ENCODE measurements at places on chromosomes 12 and 14. TPM values are rescaled to one million over a fixed set of nuclear protein-coding genes. Genes with fewer than 3 reads are reported as not detected.

DNA sequence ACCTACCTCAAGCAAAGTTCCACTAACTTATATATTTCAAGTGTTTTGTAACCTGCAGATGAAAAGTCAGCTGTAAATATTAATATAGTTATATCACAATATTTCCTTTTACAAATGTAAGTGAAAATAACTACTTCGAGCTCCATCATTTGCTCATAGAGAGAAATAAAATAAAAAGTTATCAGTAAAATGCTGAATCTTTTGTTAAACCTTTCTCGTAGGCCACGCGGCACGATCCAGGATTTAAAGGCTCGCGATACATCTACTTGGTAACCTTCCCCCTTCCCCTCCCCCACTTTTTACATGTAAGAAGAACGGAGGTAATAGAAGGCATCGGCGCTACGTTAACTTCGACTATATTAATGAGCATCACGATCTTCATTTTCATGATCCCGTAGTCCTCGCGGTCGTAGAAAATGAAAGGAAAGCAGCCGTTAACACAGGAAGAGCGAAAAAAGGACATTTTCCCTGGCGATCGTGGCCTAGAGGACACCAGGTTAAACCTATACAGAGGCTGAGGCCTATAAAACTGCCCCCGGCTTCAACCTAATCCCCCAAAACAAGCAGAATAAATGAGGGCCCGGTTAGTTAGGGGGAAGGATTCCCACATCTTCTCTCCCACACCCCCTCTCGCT, 508 bp downstream of the HNRNPC start:
- no peak for DNase-seq

GRCh38 chr12:93098077-93098476, 169.0 kb upstream of the EEA1 start:
- DNase-seq, result peak; percentile 56

GRCh38 chr12:28876196-28876798, 272.8 kb upstream of the FAR2 start:
- DNase-seq, result no peak

GRCh38 chr12:29073631-29074239, 75.3 kb upstream of the FAR2 start:
- no peak for DNase-seq

- DNase-seq, result no peak
Observed at GRCh38 chr14:99681101-99681831, 2.8 kb upstream of the CYP46A1 start.

DNA sequence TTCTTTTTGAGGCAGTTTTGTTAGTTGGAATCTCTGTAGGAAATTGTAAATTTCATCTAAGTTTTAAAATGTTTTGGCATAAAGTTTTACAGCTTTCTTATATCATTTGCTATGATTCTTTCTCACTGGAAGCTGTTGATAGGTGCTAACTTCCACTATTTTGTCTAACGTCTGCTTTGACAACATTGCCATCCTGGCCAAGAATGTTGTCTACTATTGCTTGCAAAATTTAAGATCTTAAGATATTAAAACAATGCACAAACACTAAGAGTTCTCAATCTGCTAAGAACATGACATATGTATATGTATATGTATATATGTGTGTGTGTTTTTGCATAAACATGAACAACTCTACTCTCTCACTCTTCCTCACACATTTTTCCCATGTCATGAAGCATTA, 64.1 kb upstream of the MDGA2 start:
- no peak for DNase-seq

- no peak for DNase-seq
Observed at GRCh38 chr12:76025601-76026575, 5.7 kb downstream of the PHLDA1 start.

DNA sequence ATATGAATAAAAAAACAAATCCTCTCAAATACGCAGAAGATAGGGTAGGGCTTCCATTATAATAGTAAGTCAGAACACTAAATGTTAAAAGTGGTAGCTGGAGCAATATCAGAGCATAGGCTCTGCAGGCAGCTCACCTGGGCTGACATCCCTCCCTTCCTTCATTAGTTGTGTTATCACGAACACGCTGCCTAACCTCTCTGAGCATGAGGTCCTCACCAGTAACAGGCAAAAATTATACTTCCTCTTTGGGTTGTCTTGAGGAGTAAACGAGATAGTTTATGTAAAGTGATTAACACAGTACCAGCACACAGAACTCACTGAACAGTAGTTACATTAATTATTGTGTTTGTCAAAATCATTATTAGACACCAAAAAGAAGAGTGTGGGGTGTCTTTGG, 154.3 kb downstream of the STXBP6 start:
- no peak for DNase-seq

DNA sequence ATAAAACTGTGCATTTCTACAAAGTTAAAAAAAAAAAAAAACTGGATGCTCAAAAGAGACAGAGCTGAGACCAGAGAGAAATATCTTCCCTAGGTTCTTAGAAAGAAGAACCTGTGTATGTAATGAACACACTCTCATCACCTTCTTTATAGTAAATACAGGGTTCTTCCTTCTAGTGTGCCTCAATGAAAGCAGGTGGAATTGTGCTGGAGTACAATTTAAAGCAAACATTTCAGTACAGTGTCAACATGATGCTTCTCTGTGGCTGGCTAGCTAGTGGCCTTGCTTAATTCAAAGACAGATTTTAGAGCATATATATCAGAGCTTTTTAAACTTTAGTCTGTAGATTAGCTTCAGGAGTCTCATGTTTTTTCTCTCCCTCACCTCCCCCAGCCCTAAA, 249.8 kb upstream of the ARHGAP5 start:
- DNase-seq, result no peak

DNA sequence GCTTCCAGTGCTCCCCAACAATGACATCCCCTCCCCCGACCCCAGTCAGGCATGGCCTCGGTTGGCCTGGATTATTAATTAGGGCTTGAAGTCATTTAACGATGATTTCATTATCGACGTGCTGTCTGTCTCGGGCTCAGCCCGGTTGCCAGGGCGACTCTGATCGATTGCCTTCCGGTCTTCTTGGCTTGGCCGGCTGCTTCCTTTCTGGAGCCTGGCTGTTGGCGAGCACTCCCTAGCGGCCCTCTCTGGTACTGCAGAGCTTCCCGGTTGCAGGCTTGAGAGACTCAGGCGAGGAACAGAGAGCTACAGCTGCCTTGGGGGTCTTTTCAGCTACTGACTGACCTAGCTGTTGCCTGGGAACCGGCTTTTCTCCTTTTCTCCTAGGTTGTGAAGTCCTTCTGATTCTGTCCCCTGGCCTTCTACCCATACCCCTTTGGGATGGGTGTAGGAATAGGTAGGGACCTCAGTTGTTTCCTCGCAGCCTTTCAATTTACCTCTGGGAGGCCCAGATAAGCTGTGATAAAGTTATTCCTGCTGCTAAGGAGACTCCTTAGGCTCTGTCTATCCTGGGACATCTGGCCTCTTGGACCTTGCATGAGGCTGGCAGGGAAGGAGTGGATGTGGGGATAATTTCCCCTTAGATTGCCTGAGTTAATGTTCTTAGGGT, 5.5 kb upstream of the CISTR start:
- DNase-seq, result peak; percentile 78

MGST1 gene
- 214 TPM for total RNA-seq

DNA sequence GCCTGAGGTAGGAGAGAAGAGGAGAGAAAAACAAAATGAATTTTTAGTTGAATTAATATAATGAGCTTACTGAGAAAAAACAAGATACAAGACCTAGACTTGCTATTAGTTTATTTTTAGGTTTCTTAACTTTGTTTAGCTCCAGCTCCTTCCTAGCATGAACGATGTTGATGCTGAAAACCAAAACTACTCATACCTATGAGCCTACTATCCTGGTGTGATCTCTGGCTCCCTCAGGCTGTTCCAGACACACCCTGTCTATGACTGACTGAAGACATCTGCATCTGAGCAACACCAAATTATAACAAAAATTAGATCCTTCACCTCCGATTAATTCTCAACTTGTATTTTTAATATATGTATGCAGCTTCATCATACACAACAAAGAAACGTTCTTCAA, 190.4 kb downstream of the SLC5A8 start:
- DNase-seq, result no peak

- DNase-seq, result no peak
Observed at GRCh38 chr12:132116709-132117557, 27.2 kb downstream of the DDX51 start.

KRT71 gene
- total RNA-seq, result not detected

CLBA1 gene
- total RNA-seq, result 1.9 TPM

GRCh38 chr12:40312982-40313576, 88.3 kb downstream of the LRRK2 start:
- no peak for DNase-seq

DNA sequence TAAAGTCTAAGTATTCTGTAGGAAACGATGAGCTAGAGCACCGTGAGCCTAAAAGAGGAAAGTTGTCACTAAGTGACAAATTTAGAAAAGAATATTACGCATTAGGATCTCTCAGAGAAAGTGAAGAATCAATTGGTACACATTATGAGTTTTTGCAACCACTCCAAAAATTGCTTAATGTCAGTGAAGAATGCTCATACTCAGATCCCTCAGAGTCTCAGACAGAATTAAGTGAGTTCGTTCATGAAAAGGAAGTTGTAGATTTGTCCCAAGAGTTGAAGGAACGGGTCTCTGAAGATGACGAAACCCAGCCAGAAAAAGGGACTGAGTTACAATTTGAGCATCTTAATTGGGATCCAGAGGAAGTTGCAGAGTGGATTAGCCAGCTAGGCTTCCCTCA, 1.5 kb downstream of the SAMD15 start:
- no peak for DNase-seq

RNASE2 gene
- total RNA-seq, result 3.8 TPM

Data from left cardiac atrium (tissue), 4 donors.